Naive B cell (primary cell): ENCODE measurements at places on chromosomes 6 and 20.

DNA sequence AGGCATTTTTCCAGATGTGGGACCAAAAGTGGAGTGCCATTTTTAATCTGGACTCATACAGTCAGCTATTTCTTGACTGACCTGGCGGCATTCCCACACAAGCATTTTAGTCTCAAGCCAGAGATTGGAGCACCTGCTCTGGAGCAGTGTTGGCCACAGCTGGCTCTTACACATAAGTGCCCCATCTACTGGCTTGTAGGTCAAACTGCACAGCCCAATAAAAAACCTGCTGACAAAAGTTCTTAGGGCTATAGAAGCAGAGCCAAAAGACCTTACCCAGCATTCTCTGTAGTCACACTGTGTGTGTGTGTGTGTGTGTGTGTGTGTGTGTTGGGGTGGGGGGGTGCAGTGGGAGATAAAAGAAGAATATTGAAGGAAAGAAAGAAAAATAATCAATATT is 38.6 kb upstream of the SENP6 start:
- no peak for DNase-seq

- no peak for DNase-seq
Measured at GRCh38 chr6:105781915-105782314, 304.2 kb upstream of the PRDM1 start.

GRCh38 chr6:149136273-149136912 is 181.1 kb upstream of the TAB2 start:
- DNase-seq: no peak

- no peak for DNase-seq
Measured at GRCh38 chr20:21352703-21353102, 44.6 kb downstream of the NKX2-4 start.

GRCh38 chr6:34149452-34149810 is 3.5 kb upstream of the GRM4 start:
- DNase-seq: no peak

- DNase-seq: no peak
Measured at GRCh38 chr20:43941476-43942200, 27.0 kb downstream of the TOX2 start.

- DNase-seq: no peak
Measured at GRCh38 chr6:42088101-42088591, 37.8 kb downstream of the TAF8 start.

- no peak for DNase-seq
Measured at GRCh38 chr20:59598625-59599310, 5.6 kb upstream of the PHACTR3 start.

GRCh38 chr6:161169035-161169434 is 104.8 kb downstream of the AGPAT4 start:
- DNase-seq: no peak

DNA sequence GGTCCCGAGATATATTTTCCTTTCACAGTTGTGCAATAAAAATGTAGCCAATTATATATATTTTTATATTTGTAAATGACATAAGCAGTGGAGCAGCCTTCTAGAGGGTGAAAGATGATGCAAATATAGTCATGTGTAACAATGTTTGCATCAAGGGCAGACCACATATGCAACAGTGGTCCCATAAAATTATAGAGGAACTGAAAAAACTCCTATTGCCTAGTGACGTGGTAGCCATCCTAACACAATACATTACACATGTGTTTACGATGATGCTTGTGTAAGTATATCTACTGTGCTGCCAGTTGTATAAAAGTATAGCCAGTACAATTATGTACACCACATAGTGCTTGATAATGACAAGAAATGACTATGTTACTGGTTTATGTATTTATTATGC is 162.8 kb downstream of the ZFAND3 start:
- peak; percentile 61 for DNase-seq

DNA sequence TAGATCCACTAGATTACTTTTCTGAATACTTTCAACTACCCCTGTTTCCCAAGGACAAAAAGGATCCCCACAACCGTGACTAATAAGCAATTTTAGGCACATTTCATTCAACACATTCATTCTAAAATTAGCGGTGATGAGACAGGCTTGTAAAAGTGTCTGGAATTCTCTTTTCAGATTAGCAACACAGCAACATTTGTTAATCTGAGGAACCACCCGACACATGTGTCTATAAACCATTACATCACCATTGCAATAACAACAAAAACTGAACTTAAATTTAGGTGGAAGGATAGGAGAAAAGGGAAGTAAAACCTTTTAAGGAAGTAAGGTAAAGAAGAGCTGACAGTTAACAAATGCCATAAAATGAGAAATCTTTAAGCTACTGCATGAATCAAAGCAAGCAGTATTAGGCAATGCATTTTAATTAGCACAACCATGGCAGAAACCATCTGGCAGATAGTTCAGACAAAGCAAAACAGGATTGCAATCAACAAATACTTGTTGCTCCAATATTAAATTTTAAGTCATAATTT is 49.1 kb downstream of the MAP3K7 start:
- peak; percentile 59 for DNase-seq

- no peak for DNase-seq
Measured at GRCh38 chr6:170584954-170585498, 589 bp upstream of the PDCD2 start.

- DNase-seq: no peak
Measured at GRCh38 chr20:21265261-21266190, 37.6 kb upstream of the XRN2 start.

DNA sequence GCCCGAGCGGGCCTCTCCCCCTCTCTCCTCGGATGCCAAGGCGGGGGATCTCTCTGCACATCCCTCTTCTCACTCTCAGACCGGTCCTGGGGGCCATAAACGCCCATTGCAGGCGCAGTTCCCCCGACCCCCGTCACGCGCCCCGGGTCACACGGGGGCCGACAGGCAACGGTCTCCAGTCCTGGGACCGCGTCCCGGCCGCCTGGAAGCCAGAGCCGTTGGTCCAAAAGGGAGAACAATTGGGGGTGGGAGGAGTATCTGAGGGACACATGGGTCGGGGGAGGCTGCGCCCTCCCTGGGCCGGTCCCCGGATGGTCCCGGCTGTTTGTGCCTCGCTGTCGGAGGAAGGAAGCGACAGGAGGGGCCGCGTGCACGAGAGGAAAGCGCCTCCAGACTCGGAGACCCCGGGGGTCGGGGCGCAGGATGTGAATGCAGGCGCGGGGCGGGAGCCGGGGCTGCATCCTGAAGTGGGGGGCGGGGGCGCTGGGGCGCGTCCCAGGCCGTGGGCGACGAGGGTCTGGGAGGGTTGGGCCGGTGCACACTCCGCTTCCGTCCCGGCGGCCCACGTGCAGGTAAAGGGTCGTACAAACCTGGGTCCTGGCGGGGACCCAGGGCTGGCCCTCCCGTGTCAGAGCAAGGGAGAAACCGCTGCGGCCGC is 903 bp downstream of the SLC4A11 start:
- DNase-seq: no peak

GRCh38 chr6:68754681-68755213 is 119.7 kb downstream of the ADGRB3 start:
- no peak for DNase-seq

- DNase-seq: no peak
Measured at GRCh38 chr6:30818391-30818841, 65.9 kb upstream of the DDR1 start.

GRCh38 chr20:2809690-2810089 is 5.1 kb upstream of the C20orf141 start:
- DNase-seq: no peak

GRCh38 chr6:11494786-11495564 is 42.6 kb upstream of the TMEM170B start:
- no peak for DNase-seq

GRCh38 chr20:62353289-62354030 is 13.7 kb downstream of the LAMA5 start:
- no peak for DNase-seq
